Activated CD4-positive, alpha-beta T cell treated with anti-CD3 and anti-CD28 coated beads, Interleukin-10, Interleukin-2, amounts not matched to agents 100 ng/mL and 50 ng/mL, durations not matched to agents 16 hours and 8 hours (primary cell): ENCODE measurements at places on chromosomes 2 and 18.

DNA sequence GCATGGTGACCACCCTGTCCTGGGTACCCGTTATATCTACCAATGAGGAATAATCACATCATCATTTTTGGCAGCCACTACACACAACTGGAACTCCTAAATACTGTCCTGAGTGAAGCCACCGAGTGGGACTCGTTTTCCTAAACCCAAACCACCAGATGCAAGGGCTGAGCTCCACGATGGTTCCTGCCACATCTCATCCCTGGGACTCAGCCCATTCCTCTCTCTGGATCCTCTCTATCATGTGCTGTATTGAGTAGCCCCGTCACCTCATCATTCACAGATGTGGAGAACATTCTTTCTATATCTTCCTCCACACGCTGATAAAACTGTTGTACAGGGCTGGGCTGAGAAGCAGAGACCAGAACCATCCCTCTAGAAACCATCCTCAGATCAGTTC lies 79.4 kb upstream of the SMAD7 start:
- DNase-seq, result no peak

DNA sequence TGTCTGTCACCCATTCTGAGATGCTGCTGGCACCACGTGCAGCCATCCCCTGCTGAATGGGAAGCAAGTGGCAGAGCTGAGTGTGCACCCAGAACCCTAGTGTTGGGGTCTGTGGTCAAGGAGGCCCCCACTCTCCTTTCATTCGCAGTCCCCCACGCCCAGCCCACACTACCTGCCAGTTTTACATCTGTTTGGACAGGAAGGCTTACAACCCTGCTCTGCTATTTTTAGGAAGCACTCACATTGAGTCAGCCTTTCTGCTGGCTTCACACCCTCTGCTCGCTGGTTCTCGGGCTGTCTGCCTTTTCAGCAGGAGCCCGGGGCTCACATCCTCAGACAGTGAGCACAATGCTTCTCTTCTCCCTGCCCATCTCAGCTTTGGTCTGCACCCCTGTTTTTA lies 10.7 kb upstream of the ADCY3 start:
- peak; percentile 53 for DNase-seq

DNA sequence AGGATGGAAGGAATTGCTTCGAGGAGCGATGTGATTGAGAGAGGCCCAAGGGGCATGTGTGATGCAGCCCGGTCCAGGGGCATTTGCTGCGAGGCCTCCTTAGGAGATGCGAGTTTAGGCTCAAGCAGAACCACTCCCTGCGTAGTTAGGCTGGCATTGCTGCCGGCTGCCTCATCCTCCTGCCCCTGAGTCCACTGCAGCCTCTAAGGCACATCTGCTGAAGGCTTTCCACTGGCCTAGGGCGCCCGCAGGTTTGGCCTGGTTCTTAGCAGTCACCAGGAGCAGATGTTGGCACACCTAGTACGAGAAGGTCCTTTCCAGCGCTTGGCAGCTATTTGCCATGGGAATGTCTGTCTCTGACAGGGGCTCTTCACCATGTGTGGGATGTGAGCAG lies 20.7 kb downstream of the INPP5D start:
- no peak for DNase-seq

- no peak for DNase-seq
Measured at GRCh38 chr2:96408616-96409015, 73.0 kb downstream of the NCAPH start.

DNA sequence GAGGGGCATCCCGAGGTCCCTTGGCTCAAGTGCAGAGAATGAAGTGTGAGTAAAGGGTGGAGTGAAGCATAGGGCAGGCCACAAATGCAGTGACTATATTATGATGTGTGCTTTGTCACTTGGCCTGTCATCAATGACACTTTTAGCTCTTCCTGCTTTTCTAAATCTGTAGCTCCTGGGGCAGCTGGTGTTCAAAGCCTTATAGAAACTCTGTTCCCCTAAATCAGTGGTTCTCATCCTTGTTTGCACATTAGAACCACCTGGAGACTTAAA lies 135.6 kb upstream of the LGALSL start:
- DNase-seq, result no peak

GRCh38 chr18:48919547-48919946 lies 31.2 kb downstream of the SMAD7 start:
- DNase-seq, result no peak

GRCh38 chr2:73208258-73208657 lies 5.8 kb upstream of the SMYD5 start:
- DNase-seq, result no peak

- DNase-seq, result no peak
Measured at GRCh38 chr18:44564922-44565321, 115.8 kb upstream of the SETBP1 start.

- no peak for DNase-seq
Measured at GRCh38 chr2:98016908-98017670, 21.3 kb upstream of the TMEM131 start.

GRCh38 chr18:47929681-47930198 lies 719 bp downstream of the SMAD2 start:
- DNase-seq, result no peak

GRCh38 chr18:32549248-32550110 lies 78.8 kb upstream of the GAREM1 start:
- DNase-seq, result peak; percentile 59

- DNase-seq, result no peak
Measured at GRCh38 chr2:231260442-231261208, 62.2 kb downstream of the ARMC9 start.

- no peak for DNase-seq
Measured at GRCh38 chr18:79628416-79629248, 51.0 kb upstream of the CTDP1 start.

- no peak for DNase-seq
Measured at GRCh38 chr18:36672437-36673344, 156.1 kb downstream of the TPGS2 start.

DNA sequence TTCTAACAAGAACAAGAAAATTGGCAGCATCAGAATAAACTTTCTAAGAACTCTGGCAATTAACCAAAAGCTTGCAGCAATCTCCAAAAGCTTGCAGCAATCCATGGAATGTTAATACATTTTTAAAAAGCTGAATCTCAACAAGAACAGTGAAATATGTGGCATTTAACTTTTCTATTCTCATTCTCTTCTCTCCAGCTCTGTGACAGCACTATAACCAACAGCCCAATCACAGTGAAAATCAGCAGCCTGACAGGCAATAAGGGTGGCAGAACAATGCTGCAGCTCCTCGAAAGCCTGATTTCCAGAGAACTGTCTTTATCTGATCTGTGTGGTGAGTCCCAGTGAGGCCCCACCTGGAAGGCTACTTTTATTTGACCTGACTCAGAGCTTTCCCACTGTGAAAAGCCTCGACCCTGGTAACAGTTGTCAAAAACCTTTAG lies 60.0 kb downstream of the TMEM131 start:
- no peak for DNase-seq

DNA sequence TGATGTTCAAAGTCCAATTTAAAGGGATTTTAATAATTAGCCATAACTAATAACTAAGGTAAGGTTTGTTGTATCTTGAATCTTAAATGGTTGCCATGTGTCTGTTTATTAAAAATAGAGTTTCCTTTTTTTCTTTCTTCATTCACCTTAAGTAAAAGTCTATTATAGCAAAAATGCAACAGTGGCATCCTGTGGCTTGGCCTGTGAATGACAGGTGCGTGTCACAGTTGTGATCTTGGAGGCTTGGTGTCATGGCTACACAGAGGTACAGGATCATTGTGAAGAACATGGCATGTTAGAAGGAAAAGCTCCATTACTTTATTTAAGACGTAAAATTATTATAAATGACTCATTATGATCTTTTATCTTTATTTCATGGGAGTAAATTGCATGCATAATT lies 246.1 kb downstream of the BCL2 start:
- peak; percentile 39 for DNase-seq

DNA sequence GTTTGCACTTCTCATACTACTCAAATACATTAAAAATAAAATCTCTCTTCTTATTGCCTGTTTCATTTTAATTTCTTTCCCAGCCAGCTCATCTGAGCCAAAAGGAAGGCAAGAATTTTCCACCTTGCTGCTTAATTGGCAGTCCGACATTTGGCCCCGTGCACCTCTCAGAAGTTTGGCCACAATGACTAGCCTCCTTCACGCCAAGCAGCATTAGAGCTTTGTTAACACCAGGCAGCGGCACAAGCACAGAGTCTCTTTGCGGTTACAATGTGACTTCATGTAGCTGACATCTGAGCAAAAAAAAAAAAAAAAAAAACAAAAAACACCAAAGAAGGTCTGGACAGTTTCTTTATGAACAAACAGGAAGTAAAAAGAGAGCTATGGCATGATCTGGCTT lies 248.9 kb downstream of the OSR1 start:
- DNase-seq, result no peak

DNA sequence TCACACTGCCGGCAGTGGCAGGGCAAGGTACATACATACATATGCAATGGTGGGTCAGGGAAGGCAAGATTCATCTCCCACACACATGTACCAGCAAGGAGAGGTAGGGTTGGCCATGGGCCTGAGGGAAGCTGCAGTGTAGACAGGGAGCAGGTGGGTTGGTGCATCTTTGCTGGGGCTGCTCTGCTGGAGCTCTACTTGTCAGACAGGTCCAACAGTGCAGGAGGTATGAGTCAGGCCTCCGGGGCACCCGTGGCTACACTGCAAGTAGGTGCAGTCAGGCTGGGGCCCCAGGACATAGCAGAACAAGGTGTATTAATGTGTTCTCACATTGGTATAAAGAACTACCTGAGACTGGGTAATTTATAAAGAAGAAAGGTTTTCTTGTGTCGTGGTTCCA lies 281.1 kb upstream of the COL3A1 start:
- DNase-seq, result no peak
